ENCODE measurements at places on chromosomes 6 and 20.

GRCh38 chr20:57369596-57369995 is 18.5 kb downstream of the RAE1 start:
- no peak for DNase-seq

GRCh38 chr6:57137350-57137749 is 34.8 kb upstream of the BAG2 start:
- DNase-seq, result no peak

GRCh38 chr6:16471910-16472297 is 233.5 kb downstream of the GMPR start:
- DNase-seq, result no peak

DNA sequence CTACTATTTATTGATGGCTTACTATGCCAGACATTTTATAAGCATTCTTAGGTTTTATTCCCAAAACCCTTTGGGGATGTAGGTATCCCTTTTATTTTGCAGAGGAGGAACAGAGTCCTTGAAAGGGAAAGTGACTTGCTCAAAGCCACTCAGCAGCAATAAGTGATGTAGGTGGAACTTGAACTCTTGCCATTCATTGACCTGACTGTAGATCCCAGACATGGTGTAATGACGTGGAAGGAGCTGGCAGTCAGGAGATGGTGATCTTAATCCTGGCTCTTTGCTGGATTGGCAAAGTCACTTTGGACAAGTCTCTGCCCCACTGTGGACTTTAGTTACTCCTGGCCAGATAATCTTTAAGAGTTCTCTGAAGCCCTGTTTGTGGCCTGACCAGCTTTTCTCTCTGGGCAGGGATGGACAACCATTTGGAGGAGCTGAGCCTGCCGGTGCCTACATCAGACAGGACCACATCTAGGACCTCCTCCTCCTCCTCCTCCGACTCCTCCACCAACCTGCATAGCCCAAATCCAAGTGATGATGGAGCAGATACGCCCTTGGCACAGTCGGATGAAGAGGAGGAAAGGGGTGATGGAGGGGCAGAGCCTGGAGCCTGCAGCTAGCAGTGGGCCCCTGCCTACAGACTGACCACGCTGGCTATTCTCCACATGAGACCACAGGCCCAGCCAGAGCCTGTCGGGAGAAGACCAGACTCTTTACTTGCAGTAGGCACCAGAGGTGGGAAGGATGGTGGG is 1.6 kb downstream of the DBNDD2 start:
- no peak for DNase-seq

DNA sequence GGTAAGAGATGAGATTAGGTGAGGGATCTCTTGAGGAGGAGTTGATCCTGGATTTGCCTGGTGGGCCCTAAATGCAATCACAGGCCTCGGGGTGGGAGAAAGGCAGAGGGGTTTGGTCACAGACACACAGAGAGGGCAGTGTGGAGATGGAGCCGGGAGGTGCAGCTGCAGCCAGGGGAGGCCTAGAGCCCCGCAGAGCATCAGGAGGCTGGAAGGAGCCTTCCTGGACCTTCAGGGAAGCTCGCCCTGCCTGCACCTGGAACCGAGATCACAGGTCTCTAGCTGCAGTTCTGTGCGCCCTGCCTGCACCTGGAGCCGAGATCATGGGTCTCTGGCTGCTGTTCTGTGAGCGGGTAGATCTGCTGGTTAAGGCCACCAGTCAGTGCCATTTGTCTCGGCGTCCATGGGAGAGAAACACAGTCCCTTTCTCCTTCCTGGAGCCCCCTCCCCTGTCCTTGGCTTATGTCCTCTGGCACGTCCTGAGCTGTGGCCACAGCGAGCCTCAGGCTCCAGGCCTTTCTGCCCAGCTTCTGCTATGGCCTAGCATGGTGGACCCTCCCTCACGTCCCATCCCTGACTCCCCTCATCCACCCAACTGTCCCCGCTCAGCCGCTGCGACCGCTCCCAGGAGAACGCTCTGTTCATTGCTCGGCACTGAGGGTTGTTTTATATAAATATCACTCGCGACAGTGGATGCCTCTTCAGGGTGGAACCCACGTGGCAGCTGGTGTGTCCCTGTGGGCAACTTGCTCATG is 112.0 kb downstream of the DACT2 start:
- DNase-seq, result no peak

DNA sequence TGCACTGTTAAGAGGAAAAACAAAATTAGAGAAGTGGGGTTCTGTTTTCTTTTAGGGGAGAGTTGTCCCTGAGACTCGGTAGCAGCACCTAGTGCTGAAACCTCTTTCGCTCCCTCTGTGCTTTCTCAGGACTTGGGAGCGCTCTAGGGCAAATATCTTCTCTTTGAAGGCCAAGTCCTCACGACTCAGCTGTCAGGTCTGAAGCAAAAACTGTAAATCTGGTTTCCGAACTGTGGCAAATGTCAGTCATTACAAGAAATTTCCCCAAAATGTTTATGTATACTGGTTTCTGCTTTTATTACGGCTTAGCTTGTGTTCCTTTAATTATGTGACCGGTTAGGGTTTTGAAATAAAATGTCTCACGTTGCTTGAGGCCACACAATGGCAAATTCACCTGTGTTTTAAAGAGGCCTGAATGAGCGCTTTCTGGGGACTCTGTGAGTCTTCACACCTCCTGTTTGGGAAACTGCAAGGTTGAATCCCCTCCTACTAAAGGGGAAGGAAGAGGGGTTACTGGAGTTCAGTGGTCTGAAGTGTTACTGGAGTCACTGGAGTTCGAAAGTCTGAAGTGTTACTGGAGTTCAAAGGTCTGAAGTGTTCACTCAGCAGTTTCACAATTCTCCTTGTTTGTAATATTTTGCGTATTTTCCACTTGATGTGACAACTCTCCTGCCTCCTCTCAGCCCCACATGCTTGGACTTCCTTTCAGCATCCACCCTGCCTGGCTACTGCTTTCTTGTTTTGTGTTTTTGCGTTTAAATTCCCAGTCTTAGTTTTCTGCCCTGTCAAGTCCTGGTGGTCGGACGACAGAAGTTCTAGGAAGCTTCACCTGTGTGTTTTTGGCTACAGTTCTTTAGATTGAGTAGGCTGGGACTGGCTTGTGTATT is 1.6 kb downstream of the SMPDL3A start:
- no peak for DNase-seq

- DNase-seq, result no peak
Measured at GRCh38 chr6:168765752-168766151, 324.8 kb downstream of the SMOC2 start.

- DNase-seq, result no peak
Measured at GRCh38 chr6:26383624-26384417, 913 bp downstream of the BTN2A2 start.

GRCh38 chr6:22357724-22358189 is 60.9 kb upstream of the PRL start:
- DNase-seq, result no peak

GRCh38 chr20:51446656-51447055 is 95.9 kb downstream of the NFATC2 start:
- DNase-seq, result peak; percentile 56

DNA sequence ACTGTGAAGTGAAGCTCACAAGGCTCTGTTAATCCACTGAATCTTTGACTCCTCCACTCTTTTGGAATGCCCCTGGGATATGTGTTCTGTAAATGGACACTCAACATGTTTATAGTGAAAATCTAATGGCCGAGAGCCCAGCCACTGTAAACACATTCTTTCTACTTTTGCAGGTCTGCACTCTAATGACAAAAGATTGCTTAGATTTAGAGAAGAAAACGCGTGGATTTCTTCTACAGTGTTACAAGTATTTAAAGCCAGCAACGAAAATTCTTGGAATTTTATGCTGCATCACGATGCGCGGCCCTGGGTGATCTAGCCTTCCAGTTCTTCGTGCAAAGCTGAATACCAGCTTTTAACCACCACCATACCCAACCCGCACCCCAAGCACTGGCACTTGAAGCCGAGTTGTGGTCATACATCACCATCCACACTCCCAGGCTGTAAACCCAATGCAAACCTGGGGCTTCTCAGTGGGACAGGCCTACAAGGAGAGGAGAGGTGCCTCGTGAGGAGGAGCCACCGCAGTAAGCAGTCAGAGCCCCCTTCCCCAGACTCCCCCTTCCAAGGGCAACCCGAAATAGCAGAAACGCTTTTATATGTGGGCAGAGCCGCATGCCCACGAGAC is 3.7 kb upstream of the FOXO3 start:
- DNase-seq, result no peak

DNA sequence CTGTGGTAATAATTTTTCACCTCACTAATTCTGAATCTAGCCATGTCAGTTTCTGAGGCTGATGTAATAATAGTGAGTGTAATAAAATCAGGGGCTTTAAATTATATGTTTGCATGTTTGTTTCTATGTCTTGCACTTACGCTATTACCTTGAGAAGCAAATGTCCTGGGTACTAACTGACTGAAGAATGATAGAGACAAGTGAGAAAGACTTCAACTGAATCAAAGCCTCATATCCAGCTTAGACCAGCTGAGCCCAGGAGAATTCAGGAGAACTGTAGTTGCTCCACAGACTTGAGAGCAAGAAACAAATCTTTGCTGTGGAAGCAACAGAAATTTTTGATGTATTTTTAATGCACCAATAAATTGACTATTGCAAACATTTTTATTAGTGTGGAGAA is 162.8 kb downstream of the MANEA start:
- DNase-seq, result no peak

DNA sequence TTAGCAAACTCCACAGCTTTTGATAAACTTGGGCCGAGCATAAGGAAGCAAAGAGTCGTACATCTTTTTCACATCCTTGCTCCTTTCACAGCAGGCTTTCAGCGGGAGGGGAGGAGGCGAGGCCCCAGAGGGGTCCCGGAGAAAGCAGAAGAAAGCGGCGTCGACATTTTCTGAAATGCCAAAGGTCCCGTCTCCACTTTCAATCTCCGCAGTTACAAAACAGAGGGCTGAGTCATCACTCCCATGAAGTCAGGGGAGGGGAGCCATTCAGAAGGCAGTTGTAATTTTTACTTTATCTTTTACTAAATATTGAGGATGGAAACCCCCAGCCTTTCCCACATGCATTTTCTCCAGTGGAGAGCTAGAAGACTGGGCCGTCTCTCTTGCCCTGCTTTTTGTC is 174.2 kb upstream of the THBS2 start:
- no peak for DNase-seq

DNA sequence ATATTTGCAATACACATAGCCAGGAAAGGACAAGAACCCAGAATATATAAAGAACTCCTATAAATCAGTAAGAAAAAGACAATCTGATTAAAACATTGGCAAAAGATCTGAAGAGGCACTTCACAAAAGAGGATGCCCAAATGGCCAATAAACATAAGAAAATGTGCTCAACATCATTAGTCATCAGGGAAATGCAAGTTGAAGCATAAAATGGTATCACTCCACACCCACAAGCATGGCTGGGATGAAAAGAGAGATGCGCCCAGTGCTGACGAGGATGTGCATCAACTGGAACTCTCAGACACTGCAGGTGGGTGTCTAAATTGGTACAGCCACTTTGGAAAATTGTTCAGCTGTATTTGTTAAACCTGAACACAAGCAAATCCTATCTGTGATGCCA is 42.4 kb upstream of the MLN start:
- no peak for DNase-seq

- DNase-seq, result no peak
Measured at GRCh38 chr6:73234733-73235132, 9.4 kb upstream of the KHDC1L start.

GRCh38 chr6:142985281-142985680 is 40.3 kb upstream of the HIVEP2 start:
- DNase-seq, result no peak

- no peak for DNase-seq
Measured at GRCh38 chr20:51067792-51068191, 44.9 kb upstream of the KCNG1 start.

GRCh38 chr6:68533339-68533795 is 101.7 kb upstream of the ADGRB3 start:
- no peak for DNase-seq

GRCh38 chr20:61263084-61263695 is 11.1 kb downstream of the CDH4 start:
- DNase-seq, result no peak

- DNase-seq, result no peak
Measured at GRCh38 chr6:106250953-106251352, 74.6 kb downstream of the ATG5 start.

DNA sequence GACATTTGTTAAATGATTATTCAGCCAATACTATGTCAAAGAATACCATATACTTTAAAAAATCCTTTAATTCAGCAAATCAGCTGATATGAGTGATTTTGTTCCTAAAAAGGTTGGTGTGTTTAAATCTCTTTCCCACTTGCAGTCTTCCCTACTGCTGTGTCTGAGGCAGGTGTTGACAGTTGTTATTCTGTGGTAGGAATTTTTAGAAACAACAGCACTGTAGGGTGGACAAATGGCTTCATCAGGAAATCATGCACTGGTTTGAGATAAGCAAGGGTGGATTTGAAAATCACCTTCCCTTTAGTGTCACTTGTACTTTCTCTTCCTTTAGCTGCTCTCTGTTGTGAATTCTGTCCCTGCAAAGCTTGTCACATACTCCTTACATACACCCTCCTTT is 213.7 kb upstream of the SGK1 start:
- no peak for DNase-seq

DNA sequence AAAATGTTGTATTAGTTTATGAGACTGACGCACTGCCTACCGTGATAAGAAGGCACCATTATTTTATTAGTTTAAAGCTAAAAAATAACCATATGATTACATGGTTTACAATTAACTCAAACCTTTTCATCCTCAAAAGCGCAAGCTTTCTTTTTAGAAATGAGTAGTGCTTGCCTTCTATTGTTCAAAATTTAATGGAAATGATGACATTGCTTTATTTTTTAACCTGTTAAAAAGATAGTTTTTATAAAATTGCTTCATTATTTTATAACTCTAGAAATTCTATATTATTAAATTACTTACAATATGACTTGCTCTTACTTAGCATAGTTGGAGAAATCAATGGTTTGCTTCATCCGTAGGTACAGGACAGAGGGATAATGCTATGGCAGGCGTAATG is 78.7 kb upstream of the HDDC2 start:
- no peak for DNase-seq

GRCh38 chr6:9841886-9842725 is 572.8 kb downstream of the TFAP2A start:
- DNase-seq, result no peak

- no peak for DNase-seq
Measured at GRCh38 chr6:153623496-153623895, 415.5 kb upstream of the OPRM1 start.

GRCh38 chr6:127907960-127908640 is 7.2 kb upstream of the THEMIS start:
- DNase-seq, result no peak

DNA sequence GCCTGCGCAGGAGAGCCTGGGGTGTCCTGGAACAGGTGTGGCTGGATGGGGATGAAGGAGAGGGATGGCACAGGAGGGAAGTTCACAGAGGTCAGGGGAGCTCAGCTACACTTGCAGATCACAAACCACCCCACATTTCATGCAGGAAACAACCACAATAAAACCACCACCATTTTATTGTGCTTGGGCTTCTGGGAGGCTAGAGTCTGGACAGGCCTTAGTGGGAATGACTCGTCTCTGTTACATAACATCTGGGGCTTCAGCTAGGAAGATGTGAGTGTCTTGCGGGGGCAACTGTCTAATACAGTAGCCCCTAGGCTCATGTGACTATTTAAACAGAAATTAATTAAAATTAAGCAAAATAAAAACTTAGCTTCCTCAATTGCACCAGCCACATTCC is 33.4 kb downstream of the SNX5 start:
- no peak for DNase-seq

All from omental fat pad (tissue), 4 donors.